ENCODE measurements at places on chromosomes 6 and 20.
A peak's percentile ranks its signal among the peaks of the same experiment; 100 is the strongest.

DNA sequence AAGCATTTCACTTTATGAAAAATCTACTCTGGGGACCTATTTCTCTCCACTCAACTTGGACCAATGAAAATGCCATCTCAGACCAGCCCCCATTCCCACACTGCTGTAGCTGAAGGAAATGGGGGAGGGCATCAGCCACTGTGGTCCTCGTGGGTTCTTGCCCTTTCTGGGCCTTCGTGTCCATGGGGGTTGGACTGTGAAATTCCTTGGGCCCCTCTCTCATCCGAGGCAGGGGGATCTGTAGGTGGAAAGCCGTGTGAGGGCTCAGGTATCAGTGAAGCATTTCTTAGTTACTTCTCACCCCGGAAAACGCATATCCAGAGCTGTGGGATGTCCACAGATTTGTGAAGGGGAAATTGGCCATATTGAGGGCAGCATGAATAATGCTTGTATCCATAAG, 147.9 kb downstream of the CDC5L start:
- no peak for DNase-seq

DNA sequence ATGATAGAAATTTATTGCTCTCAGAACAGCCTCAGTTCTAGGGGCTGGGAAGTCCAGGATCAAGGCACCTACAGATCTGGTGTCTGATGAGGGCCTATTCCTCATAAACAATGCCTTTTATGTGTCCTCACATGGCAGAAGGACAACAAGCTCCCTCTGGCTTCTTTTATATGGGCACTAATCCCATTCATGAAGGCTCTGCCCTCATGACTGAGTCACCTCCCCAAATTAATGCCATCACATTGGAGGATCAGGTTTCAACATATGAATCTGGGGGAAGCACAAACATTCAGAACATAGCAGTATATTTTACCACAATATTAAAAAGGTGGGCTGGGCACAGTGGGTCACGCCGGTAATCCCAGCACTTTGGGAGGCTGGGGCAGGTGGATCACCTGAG, 58.5 kb upstream of the CCN6 start:
- DNase-seq, result no peak

DNA sequence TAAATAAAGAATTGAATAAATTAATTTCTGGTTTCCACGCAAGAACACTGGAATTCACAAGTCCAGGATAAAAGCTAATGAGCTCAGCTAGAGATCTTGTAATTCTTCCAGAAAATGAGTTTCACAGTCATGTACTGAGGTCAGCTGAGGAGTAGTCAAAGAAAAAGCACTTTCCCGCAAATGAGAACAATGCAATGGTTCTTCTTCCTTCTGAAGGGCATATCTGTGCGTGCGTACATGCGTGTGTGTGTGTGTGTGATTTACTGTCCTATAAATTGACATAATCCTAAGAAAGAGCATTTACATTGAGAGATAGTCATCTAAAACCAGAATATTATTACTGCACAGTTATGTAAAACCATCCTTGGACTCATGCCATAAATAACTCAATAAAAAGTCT, 968.9 kb upstream of the EYS start:
- DNase-seq, result no peak

GRCh38 chr6:88135578-88136114, 30.5 kb downstream of the CNR1 start:
- no peak for DNase-seq

DNA sequence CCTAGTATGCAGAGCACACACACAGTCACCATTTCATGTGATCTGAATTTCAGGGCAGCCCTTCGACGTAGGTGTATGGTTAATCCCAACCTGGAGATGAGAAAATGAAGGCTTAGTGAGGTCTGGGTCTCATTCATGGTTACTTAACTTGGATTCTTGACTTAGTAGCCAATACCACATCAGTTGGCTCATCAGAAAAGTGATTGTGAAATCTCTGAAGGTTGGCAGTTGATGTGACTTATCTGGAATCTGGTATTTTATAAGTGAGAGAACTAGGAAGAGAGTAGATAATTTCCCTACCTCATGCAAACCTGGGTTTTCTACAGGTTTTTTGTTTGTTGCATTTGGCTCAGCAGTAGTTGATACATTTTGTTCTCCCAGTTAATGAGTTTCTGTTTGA, 123.7 kb downstream of the CCDC170 start:
- no peak for DNase-seq

GRCh38 chr6:43396408-43397149, 27.1 kb upstream of the ZNF318 start:
- DNase-seq, result no peak

GRCh38 chr20:2840138-2840966, at the start of the genes PCED1A and VPS16:
Gene PCED1A (minus strand): TSS chr20:2840655. CDS start chr20:2839912, 743 bp downstream.
Gene VPS16 (plus strand): TSS chr20:2840745. CDS start chr20:2840775, 30 bp downstream.
- DNase-seq, result peak; percentile 84

DNA sequence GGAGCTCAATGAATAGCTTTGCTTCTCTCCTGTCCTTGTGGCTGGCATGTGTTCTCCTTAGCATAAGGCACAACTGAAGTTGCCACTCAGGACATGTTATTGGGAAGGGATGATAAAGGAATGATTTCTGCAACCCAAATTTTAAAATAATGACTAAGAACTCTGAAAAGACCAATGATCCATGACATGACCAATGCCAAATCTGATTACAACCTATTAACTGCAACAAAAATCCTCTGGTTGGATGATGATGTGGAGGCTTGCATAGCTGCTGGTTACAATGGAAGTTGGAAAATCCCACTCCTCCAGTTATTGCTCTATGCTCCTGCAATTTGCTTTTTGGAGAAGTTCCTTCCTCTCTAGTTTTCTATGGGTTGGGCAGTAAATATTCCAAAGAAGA, 63.4 kb upstream of the FBXL4 start:
- DNase-seq, result no peak

GRCh38 chr20:51628533-51629398, 86.2 kb upstream of the NFATC2 start:
- no peak for DNase-seq

- DNase-seq, result no peak
These were observed 102.9 kb upstream of the ZNF184 start for GRCh38 chr6:27575594-27576361.

DNA sequence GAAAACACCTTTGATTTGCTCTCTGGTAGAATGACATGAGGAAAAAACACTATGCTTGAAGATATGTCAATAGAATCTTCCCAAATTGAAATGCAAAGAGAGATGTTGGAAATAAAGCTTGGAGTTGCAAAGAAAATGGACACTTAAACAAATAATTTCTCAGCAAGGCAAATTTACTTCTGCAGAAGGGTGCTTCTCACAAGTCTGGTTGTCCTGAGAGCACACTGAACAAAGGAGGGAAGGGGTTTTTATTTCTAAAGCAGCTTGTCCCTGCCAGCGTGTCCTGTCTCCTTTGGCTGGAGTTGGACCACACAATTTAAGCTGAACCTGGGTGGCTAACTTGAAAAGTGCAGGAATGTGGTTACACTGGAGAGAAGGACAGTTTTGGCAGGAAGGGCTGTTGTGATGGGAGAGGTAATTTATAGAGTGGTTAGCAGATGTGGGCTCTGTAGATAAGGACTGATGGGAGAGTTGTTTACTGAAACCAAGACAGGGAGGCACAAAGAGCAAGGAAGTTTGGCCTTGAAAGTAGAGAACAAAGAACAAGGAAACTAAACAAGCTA, 454.6 kb upstream of the EYS start:
- DNase-seq, result no peak

DNA sequence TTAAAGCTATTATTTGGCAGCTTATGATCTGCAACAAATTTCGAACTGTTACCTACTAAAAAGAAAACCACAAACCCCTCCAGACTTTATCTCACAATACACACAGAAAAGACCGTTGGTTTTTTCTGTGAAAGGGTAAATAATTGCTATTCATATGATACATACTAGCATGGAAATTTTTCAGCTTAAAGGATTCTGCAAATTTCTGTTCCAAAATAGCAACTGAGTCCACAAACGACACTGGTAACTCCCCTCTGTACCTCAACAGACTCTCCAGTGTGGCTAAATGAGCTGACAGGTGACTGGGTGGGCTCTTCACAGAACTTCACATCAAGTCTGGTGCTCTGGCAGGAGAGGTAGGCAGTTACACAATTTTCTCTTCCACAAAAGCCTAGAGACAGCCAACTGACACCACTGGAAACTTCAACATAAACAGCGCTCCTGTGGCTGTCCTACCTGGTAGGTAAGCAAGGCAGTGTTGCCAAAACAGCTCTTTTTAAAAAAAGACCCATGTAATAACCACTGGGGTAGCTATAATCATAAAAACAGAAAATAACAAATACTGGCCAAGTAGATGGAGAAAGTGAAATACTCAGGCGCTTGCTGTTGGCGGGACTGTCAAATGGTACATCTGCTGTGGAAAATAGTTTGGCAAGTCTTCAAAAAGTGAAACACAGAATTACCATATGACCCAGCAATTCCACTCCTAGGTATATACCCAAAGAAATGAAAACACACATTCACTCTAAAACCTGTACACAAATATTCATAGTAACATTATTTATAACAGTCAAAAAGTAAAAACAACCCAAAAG, 37.8 kb downstream of the ELOVL5 start:
- DNase-seq, result no peak

GRCh38 chr6:88493717-88494116, 327.6 kb upstream of the CNR1 start:
- no peak for DNase-seq

- no peak for DNase-seq
These were observed 22.3 kb upstream of the IER3 start for GRCh38 chr6:30766461-30767157.

DNA sequence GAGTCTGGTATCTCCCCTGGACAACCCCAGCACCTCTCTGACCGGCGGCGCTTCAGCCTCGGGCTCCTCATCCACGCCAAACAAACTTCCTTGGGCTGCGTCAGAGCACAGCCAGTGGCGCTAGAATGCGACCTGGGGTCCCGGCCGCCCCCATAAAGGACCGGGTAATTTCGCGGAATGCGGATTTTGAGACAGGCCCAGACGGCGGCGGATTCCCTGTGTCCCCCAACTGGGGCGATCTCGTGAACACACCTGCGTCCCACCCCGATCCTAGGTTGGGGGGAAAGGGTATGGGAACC, 1.6 kb downstream of the FOXP4 start:
- DNase-seq, result no peak

All from activated CD4-positive, alpha-beta T cell treated with anti-CD3 and anti-CD28 coated beads, Interleukin-2, amount 50 U/mL, for 24 hours (primary cell).